ENCODE measurements at places on chromosomes 12 and 14. TPM values are rescaled to one million over a fixed set of nuclear protein-coding genes. Genes with fewer than 3 reads are reported as not detected.

The SRRM4 gene
- 0.88 TPM for total RNA-seq

The BDKRB2 gene
- total RNA-seq = 5.2 TPM

The CLEC7A gene
- total RNA-seq = 25.8 TPM

The NDUFB1 gene
- 88.7 TPM for total RNA-seq

The PLEKHD1 gene
- 0.26 TPM for total RNA-seq

The GLIPR1L2 gene
- 0.94 TPM for total RNA-seq

The CRIP1 gene
- 229 TPM for total RNA-seq

The LIMA1 gene
- total RNA-seq = 177 TPM

The ACSS3 gene
- total RNA-seq = 24.6 TPM

The GPR68 gene
- 6.3 TPM for total RNA-seq

The XRCC3 gene
- total RNA-seq = 5.2 TPM

The HHIPL1 gene
- 2.5 TPM for total RNA-seq

The SERPINA5 gene
- total RNA-seq = 2.3 TPM

The IFI27 gene
- 106 TPM for total RNA-seq

The RHEBL1 gene
- 0.55 TPM for total RNA-seq

The INSM2 gene
- not detected for total RNA-seq

The TCL1A gene
- total RNA-seq = not detected

The YBX3 gene
- total RNA-seq = 602 TPM

The TMEM30B gene
- total RNA-seq = 81.7 TPM

The RBM19 gene
- 31.8 TPM for total RNA-seq

The HOXC12 gene
- total RNA-seq = 0.45 TPM

The RIMBP2 gene
- total RNA-seq = 1.0 TPM

The ESRRB gene
- 0.33 TPM for total RNA-seq

The FOXG1 gene
- not detected for total RNA-seq

The ABCD2 gene
- total RNA-seq = 0.75 TPM

The JPH4 gene
- 1.7 TPM for total RNA-seq

The ACOT4 gene
- total RNA-seq = 0.39 TPM

The NRL gene
- total RNA-seq = 1.1 TPM

The OR10AD1 gene
- total RNA-seq = not detected

The TAS2R9 gene
- not detected for total RNA-seq

Measured in aorta (tissue), 5 donors.